Glomerular endothelial cell (primary cell): ENCODE measurements at places on chromosomes 1 and 21. TPM values are rescaled to one million over a fixed set of nuclear protein-coding genes. Genes with fewer than 3 reads are reported as not detected.

Gene GPR52
- 2.9 TPM in 1 of 2 replicates, not detected in the other for total RNA-seq

Gene FMOD
- total RNA-seq: 0.93 and 1.8 TPM in 2 replicates

Gene C2CD4D
- total RNA-seq: not detected in 2 replicates

Gene CLCA1
- total RNA-seq: not detected in 2 replicates

Gene CCDC185
- total RNA-seq: not detected in 2 replicates
